Naive thymus-derived CD8-positive, alpha-beta T cell (primary cell): ENCODE measurements at places on chromosomes 7 and 10.

- no peak for DNase-seq
Measured at GRCh38 chr7:2941216-2941859, 97.2 kb upstream of the GNA12 start.

DNA sequence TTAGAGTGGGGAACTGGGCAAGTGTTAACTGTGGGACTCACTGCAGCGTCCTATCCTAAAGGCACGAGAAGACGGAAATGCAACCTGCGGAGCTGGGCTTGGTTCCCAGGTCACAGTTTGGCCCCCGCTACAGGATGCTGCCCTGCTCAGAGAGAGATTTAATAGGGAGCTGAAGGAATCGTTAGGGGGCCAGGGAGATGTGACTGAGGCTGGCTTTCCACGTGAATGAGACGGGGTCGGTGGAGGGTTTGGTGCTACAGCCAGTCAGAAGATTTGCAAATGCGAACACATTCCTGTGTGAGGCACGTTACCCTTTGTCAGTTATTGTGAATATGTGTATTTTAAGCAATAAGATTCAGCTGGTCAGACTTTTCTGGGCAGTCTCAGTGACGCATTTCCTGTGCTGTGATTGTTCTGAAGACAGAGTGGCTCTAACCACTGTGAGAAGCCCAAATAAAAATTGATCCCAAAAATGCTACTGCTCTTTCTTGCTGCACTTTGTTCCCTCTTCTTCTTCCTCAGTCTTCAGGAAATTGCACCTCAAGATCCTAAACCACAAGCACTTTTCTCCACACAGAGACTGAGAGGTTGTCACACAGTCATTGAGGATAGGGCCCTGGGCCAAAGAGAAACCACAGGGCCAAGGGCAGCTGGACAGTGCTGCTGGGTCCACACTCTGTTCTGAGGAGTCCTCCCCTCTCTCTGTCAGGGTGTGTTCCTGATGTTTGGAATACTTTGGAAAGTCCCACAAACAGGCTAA is 21.2 kb downstream of the CYP17A1 start:
- DNase-seq = no peak

DNA sequence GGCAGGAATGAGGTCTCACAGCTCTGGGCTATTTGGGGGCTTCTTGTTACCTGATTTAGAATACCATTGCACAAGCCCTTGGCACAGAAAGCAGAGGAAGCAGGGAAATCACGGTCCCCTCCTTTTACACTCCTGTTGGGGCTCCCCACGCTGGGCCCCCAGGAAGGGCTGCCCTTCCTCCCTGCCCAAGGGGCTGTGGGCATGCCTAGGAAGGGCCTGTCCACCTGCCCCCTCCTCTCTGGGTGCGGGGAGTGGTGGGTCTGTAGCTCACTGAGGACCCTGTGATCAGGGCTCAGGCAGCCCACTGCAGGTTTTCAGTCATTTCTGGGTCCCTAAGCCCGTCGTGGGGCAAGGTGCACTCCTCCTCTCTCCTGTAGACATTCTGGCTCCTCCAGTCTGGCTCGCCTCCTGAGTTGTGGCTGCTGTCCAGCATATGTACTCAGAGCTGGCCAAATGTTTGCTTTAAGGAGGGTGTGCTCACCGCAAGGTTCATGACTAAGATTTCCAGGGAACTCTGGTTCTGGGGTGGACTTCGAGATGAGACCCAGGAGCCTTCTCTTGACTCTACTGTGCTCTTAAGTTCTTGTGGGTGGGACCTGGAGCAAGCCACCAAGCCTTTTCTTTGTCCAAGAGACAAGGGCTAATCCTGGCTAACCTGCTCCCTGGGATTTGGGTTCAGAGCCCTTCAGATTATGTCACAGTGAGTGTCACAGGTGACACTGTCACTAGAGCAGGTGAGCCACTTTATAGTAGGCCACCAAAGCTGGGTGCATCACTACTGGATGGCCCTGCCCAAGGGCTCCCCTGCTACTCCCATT is 56.0 kb downstream of the TACR2 start:
- no peak for DNase-seq

- no peak for DNase-seq
Measured at GRCh38 chr10:32530231-32530630, 84.3 kb downstream of the CCDC7 start.

DNA sequence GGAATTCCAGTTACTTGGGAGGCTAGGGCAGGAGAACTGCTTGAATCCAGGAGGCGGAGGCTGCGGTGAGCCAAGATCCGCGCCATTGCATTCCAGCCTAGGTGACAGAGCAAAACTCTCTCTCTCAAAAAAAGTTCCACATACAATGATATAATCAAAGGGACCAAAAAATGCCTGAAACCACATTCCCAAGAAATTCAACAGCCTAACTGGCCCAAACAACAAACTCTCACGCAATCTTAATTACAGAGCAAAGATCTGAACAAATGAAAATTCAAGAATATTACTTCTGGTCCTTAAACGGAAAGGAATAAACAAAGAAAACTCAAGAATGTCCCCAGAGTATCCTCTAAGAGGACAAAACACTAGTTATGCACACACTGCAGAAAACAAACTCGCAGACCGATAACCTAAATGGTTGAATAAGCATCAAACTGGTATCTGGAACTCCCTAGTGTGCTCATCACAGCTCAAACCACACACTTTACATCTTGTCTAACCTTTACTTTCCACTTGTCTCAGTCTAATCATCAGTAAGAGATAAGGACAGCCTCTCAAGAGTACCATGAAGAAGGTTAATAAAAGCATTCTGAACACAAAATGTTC is 3.7 kb downstream of the OGA start:
- no peak for DNase-seq

- DNase-seq = no peak
Measured at GRCh38 chr10:27068217-27068891, 31.9 kb downstream of the ANKRD26 start.

GRCh38 chr7:147658392-147658967 is 932.1 kb upstream of the C7orf33 start:
- DNase-seq = no peak
